ENCODE measurements at places on chromosomes 3 and 15.

DNA sequence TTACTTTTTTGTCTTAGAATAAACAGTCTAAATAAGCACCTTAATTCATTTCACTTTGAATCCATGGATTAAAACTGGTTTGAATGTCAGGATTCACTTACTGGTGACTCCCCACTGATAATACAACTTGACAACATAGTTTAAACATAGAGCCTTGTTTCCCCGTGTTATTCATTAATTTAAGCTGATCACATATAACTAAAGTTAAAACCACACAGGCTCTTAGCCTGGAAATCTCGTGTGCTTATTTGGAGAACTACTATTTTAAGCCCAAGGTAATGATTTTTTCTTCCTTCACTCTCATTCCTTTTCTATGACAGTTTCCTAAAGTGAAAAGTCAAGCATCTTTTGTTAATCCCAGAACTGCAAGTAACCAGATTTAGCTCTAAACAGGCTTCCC is 64.2 kb downstream of the HACD2 start:
- no peak for DNase-seq

GRCh38 chr15:57403566-57404325 is 27.4 kb downstream of the CGNL1 start:
- DNase-seq, result no peak

DNA sequence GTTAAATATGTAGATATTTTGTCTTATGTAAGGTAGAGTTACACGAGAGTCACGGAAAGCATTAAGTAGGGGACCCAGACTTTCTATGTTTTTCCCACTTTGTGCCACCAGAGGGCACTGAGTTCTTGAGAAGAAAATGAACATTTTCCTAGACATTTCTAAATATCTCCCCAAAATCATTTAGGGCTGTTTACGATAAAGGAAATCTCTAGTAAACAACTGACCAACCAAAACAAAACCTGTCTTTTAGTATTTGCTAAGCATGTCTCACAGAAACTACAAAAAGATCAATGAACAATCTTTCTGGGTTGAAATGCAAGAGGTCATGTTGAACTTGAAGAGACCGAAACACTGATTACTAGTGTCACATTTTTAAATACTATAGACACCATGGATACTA is 16.1 kb downstream of the POU1F1 start:
- DNase-seq, result peak; percentile 42

- no peak for DNase-seq
These were observed 35.8 kb downstream of the COL8A1 start for GRCh38 chr3:99674086-99674789.

- no peak for DNase-seq
These were observed 14.3 kb downstream of the PARP14 start for GRCh38 chr3:122694966-122695365.

GRCh38 chr3:58606693-58607092 is 29.5 kb upstream of the FAM107A start:
- no peak for DNase-seq

DNA sequence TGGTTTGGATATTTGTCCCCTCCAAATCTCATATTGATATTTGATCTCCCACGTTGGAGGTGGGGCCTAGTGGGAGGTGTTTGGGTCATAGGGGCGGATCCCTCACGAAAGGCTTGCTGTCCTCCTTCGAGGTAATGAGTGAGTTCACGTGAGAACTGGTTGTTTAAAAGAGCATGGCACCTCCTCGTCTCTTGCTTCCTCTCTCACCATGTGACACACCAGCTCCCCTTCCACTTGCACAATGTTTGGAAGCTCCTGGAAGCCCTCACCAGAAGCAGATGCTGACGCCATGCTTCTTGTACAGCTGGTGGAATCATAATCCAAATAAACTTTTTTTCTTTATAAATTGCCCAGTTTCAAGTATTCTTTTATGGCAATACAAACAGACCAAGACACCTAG is 38.6 kb downstream of the RFTN1 start:
- no peak for DNase-seq

DNA sequence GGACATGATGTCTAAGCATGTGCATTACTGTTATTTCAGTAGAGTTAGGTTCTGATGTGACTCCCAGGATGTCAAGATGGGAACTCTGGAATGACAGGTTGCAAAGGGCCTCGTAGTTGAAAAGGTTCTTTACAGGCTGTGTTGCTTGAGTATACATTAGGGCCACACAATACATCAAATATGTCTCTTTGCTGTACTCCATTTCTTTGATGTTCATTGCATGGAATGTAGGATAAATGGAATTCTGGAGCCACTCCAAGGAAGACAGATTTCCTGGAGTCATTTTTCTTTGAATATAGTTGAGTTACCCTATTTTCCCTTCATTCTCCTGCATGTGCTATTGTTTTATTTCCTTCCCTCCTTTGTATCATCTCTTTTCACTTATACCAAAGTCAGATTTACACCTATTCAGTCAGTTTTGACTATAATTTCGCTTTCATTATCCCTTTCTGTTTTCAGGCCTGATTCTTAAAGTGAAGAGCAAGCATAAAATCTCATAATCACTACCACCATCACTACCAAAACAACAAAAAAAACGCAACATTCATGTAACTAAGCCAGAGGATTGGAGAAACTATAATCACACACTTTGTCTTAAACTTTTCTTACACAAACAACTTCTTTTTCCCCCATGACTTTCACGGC is 61.2 kb upstream of the PTX3 start:
- DNase-seq, result no peak

DNA sequence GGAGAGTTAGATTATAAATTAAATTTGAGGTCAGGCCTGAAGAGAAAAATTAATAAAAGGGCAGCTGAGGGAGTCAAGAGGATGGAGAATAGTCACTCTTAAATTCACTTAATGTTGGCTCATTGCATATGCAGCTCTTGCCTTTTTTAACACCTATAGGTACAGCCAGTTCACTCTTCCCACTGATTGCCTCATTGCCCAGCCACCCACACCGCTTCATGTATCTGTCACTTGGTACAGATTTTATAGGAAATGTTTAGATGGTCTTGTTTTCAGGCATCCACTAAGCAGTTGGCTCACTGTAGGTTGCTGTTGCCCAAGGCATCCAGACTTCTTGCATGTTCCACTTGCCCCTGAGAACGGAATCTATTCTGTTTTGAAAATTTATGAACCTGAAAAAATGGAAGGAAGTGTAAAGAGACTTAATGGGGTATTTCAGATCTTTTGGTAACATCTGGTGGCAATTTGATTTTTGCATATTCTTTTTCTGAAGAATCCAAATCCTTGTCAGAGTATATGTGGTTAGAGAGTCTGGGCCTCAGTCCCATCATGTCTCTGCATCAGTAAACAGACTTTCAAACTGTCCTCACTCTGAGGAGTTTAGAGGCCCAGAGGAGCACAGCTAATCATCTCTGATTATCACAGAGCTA is 151.9 kb downstream of the RBPMS2 start:
- DNase-seq, result no peak

GRCh38 chr15:77834276-77834990 is 201.7 kb upstream of the LINGO1 start:
- no peak for DNase-seq

- DNase-seq, result no peak
These were observed 254.1 kb downstream of the SLC9A9 start for GRCh38 chr3:143594206-143594605.

- DNase-seq, result no peak
These were observed 43.2 kb upstream of the RPL35A start for GRCh38 chr3:197906850-197907187.

DNA sequence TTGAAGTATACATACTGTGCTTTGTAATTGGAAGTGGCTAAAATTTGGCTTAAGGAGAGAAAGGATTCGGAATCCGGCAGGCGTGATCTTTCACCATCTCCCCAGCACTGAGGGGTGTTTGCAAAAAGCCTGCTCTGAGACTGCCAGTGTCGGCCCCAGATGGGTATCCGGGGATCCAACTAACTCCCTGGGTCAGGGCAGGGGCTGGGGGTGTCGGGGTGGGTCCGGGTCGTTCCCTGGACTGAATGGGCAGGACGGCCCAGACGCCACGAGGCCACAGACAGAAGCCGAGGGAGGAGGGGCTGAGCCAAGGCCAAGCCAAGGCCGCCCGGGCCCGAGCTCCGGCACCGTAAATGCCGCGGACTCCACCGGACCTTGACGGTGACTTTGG is 349 bp downstream of the PPIB start:
- DNase-seq, result no peak

DNA sequence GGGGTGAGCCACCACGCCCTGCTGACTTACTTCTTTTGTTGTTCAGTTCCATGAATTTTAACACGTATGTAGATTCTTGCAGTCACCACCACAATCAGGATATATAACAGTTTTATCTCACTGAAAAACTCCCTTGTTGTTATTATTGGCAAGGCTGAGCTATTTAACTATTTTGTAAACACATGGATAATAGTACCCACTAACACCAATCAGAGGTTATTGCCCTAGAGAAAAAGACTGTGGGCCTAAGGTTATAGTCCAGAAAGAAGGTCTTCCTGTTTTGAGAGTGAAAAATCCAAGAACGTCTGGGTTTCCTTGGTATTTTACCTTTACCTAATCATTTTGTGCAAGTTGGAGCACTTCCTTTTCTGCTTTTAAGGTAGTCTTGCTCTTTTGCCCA is 9.5 kb downstream of the ZWILCH start:
- no peak for DNase-seq

DNA sequence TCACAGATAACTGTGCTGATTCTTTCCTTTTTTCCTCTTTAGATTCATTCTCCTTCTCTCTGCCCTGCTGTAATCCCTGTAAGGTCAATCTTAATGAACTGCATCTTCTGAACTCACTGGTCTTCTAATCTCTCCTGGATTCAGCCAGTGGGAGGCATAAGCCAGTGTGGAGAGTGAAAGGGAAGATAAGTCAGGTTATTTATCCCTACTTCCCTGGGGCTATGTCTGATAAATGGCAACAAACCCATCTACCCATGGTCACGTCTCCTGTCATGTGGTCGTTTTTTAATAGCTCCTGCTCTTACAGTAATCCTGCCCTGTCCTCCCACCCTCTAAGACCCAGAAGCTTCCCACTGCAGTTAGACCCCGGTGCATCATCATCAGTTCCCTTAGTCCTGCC is 199.6 kb upstream of the NAALADL2 start:
- DNase-seq, result peak; percentile 12

DNA sequence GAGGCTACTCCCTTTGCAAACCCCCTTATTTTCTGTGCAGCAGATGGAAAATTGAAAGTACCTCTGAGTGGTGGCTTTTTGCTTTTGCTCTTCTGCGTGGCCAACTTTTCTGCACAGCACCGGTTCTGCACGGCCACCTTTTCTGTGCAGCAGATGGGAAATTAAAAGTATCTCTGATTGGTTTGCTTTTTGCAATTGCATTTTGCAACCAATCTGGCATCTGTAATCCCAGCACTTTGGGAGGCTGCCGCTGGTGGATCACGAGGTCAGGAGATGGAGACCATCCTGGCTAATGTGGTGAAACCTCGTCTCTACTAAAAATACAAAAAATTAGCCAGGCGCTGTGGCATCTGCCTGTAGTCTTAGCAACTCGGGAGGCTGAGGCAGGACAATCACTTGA is 79.5 kb upstream of the CHMP2B start:
- no peak for DNase-seq

- DNase-seq, result peak; percentile 75
These were observed 138.8 kb upstream of the HACD2 start for GRCh38 chr3:123723522-123724168.

- no peak for DNase-seq
These were observed 17.1 kb upstream of the GCNT3 start for GRCh38 chr15:59594493-59594942.

DNA sequence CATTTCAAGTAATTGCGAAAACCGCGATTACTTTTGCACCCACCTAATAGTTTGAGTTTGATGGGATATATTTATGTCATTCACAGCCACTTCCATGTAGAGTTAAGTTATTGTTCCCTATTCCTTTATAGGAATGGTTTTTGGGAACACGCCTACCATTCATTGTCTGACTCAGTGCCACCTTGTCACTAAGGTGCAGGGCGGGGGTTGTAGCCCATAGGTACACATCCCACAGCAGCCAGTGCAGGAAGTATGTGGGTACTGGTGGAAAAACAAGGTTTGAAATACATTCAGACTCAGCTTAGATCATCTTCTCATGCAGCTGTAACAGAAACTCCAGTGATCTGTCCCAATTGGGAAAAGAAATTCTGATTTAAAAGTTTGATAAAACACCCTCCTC is 48.2 kb upstream of the CFAP161 start:
- no peak for DNase-seq

DNA sequence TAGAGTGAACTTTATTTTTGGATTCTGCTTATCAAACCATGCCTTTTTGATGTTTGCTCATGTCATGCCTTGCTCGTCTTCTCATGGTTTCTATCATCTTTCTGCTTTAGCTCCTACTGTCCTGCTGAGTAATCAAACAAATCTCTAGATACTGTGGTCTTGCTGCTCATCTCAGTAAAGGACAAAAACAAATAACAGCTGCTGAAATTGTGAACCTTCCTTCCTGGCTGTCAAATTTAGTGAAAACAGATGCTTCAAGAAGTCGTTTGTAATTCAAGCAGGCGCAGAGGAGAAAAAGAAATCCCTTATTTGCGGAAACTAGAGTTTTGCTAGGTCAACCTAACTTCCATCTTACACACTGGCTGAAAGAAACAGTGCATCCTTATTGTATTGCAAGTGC is 616.1 kb upstream of the ALCAM start:
- no peak for DNase-seq

DNA sequence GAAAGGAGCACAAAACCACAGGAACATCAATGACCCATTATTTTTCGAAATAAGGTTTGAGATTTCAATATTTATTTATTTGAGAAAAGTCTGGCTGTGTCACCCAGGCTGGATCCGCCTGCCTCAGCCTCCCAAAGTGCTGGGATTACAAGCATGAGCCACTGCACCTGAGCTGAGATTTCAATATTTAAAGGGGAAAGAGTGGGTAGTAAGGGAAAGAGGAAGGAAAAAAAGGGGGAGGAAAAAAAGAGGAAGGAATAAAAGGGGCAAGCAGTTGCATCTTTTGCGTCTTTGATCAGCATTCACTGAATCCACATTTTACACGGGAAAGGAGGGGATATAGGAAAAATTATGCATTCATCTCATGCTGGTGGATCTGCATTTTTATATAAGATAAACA is 47.4 kb downstream of the ERICH6 start:
- no peak for DNase-seq

- no peak for DNase-seq
These were observed 26.1 kb upstream of the MGA start for GRCh38 chr15:41634072-41634626.

GRCh38 chr3:42735019-42735418 is 32.4 kb upstream of the HHATL start:
- no peak for DNase-seq

- no peak for DNase-seq
These were observed 317.7 kb upstream of the TLE3 start for GRCh38 chr15:70415398-70415797.

- DNase-seq, result no peak
These were observed 374.6 kb upstream of the ARL6 start for GRCh38 chr3:97389936-97390335.

GRCh38 chr3:108430540-108430939 is 79.9 kb downstream of the MYH15 start:
- no peak for DNase-seq

GRCh38 chr3:147760941-147761340 is 351.8 kb downstream of the ZIC1 start:
- DNase-seq, result no peak

DNA sequence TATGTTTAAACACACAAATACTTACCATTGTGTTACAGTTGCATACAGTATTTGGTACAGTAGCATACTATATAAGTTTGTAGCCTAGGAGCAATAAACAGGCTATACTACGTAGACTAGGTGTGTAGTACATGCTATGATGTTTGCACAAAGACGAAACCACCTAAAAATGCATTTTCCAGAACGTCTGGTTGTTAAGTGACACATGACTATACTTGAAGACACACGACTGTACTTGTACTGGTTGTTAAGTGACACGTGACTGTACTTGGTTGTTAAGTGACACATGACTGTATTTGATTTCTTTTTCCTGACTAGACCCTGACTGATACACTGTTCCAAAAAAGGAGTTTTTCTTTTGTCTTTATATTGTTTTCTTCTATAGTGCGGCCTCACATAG is 34.1 kb downstream of the RAB8B start:
- no peak for DNase-seq

Data from WERI-Rb-1 (cell line).